NCI-H774 (cell line): ENCODE measurements at places on chromosomes 2 and 18.

DNA sequence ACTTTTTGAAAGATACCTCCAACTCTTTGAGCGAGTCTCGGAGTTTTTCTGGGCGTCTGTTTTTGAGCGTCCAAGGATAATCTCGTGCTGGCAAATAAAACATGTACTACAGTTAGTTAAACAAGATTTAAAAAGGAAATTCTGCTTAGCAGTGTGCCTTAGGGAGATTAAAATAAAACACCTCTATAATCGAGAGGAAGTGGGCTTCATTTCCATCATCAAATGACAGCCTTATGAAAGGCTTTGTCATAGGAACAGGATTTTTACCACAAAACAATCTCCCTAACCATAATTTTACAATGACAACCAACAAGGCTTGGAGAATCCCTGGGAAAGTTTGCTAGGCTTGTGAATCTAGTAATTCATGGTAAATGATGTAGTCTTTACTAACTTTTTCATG lies 103.4 kb downstream of the WDPCP start:
- DNase-seq: no peak

DNA sequence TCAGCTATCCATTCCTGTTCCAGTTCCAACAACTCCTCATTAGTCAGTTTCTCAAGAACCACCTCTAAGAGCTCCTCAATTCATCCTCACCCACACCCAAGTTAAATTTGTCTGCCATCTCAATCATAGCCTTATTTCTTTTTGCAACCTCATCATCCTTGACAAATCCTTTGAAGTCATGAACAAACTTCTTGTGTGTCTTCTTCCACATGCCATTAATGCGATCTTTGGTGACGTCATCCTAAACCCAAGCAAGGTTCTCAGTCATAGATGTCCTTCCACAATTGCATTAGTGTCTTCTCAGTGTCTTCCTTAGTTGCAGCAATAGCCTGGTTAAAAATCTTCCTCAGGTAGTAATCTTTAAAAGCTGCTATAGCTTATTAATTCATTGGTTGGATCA lies 71.2 kb upstream of the FSIP2 start:
- DNase-seq: no peak

DNA sequence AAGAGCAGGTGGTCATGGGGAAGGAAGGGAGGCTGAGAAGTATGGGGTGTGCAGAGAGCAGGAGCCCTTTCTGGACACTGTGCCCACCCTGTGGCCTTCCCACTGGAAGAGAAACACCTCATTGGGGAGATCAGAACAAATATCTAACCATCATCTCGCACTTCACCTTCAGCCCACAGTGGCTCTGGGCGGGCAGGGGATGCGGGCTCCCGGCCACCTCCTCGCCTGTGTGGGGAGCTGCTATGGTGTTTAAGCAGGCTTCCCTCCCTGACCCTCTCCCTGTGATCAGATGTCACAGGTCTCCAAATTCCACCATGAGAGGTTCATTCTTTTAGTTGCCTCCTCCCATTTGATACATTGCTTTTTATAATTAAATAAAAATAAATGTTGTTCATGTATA lies 5.0 kb downstream of the FBLN7 start:
- no peak for DNase-seq

GRCh38 chr2:10398496-10398895 lies 49.6 kb downstream of the ODC1 start:
- DNase-seq: no peak

DNA sequence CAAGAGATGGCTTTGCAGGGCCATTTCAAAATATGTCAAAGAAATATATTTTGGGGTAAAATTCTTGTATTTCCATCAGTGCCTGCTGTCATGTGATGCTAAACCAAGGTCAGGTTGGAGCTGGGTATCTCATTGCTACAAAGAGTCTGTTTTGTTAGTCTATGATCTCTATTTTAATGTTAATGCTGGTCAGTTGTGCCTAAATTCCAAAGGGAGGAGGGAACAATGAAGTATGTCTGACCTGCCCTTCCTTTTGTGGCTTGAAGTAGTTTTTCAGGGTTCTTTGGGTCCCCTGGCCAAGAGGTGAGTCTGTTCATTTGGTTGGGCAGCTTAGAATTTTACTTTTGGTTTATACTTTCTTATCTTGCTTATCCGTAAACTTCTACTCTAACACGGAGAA lies 61.6 kb upstream of the DYNAP start:
- DNase-seq: no peak

DNA sequence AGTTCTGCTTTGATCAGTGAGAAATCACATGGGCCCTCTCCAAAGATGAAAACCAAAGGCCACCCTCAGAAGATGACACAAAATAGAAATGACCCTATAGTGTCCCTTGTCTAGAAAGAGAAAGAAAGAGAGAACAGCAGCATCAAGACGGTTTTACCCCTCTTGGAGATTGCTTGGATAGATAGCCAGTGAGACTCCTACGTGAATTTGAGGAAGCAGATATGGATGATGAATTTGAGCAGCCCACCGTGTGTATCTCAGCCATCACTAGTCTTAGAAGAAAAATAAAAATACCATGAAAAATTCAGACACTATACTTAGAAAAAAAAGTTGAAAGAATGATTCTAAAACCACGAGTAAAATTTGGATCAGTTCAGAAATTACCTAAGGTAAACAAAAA lies 329.1 kb upstream of the CNTNAP5 start:
- no peak for DNase-seq

GRCh38 chr2:198775737-198776136 lies 682.0 kb downstream of the SATB2 start:
- no peak for DNase-seq

DNA sequence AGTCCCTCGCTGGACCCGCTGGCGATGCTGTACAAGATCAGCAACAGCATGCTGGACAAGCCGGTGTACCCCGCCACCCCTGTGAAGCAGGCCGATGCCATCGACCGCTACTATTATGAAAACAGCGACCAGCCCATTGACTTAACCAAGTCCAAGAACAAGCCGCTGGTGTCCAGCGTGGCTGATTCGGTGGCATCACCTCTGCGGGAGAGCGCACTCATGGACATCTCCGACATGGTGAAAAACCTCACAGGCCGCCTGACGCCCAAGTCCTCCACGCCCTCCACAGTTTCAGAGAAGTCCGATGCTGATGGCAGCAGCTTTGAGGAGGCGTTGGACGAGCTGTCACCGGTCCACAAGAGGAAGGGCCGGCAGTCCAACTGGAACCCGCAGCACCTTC lies 77.1 kb downstream of the TSHZ1 start:
- DNase-seq: no peak

DNA sequence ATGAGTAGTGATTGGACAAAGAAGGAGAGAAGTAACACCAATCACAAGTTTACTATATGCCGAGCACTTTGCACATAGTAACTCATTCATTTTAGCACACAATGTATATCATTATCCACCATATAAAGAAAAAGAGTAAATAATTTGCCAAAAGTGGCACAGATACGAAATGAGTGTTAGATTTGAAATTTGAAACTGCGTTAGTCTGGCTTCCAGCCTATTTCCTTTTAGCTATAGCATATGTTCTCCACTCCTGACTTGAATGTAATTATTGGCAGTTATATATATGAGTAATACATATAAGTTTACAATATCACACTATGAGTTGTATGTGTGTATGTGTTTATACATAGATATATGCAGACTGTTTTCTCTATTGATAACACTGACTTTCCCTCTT lies 98.6 kb downstream of the NOL4 start:
- DNase-seq: no peak

DNA sequence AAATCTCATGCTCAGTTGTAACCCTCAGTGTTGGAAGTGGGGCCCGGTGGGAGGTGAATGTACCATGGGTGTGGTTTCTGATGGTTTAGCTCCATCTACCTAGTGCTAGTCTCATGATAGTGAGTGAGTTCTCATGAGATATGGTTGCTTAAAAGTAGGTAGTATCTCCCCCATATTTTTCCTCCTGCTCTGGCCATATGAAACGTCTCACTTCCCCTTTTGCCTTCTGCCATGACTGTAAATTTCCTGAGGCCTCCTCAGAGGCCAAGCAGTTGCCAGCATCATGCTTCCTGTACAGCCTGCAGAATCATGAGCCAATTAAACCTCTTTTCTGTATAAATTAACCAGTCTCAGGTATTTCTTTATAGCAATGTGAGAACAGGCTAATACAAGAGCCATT lies 62.8 kb upstream of the RNF152 start:
- no peak for DNase-seq

- DNase-seq: no peak
These were observed 145.4 kb upstream of the SATB2 start for GRCh38 chr2:199602896-199603717.

DNA sequence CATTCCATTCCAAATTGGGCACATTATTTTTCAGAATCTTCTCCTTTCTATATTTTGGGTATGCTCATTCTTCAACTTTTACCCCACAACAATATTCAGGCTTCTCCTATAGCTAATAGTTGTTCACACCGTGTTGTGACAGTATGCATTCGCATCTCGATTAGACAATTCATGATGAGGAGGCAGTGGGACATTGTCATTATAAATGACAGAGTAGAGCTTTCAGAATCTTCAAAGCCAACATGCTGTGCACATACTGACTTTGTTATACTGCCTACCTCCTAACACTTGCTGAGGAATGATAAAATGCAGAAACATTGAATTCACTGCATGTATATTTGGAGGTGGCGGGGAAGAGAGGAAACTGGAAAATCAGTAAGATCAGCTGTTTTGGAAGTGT lies 714.2 kb downstream of the SUCLG1 start:
- no peak for DNase-seq

- DNase-seq: no peak
These were observed 107.1 kb upstream of the KCNJ3 start for GRCh38 chr2:154591294-154591820.

DNA sequence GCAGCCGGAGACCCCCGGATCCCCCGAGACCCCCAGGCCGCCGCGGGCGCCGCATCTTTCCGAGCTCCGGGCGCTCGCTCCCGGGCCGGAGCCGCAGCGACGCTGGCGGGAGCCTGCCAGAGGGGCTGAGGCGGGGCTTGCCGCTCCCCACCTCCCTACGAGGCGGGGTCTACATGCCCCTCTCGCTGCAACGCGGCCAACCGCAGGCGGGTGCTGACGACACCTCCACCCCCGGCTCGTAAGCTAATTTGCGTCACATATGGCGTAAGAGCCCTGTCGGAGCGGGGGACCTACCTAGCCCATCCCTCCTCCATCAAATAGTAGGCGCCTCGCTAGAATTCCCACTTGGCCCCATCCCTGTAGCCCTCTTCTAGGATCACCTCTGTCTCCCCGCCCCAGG lies at the start of gene PTPRN:
Gene PTPRN, minus strand, starts transcription at position 124 of the 400 bp plus-strand sequence. Its CDS starts 69 bp downstream, at position 55.
- DNase-seq: peak; percentile 62

DNA sequence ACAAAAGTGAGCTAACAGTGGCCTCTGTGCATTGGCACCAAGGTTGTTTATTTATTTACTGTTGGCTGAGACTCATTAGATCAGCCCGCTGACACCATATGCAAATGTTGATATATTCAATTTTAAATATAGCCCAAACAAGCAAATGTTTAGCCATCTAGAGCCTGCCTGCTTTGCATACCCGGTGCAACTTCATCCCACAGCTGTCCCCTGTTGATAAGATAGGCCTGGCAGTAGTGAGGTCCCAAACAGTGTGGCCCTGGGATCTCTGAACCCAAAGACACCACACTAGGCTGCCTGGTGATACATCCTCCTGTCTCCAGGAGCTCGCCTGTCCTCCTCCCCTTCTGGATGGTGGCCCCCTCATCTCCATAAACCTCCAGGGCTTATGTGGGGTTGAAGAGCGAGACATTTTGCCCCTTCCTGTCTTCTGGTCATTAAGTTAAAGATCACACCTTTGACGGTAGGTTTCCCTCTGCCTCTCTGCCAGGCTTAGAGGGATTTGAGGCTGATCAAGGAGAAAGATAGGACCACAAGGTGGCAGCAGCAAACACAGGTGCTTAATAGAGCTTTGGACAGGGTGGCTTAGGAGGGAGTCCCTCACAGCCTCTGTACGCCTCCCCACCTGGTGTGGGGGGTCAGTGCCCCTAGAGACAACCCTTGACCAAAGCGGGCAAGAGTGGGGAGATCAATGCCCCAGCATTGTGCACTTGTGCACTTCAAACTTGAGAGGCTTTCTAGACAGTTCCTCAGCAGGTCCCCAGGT lies 23.7 kb upstream of the MYO5B start:
- no peak for DNase-seq

DNA sequence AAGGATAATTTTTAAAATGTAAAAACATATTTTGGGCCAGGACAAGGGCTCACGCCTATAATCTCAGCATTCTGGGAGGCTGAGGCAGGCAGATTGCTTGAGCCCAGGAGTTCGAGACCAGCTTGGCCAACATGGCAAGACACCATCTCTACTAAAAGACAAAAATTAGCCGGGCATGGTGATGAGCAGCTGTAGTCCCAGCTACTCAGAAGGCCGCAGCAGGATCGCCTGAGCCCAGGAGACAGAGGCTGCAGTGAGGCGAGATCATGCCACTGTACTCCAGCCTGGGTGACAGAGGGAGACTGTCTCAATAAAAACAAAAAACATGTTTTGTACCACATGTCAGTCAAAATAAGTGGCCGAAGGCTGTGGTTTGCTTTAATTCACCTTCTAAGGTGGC lies 122.5 kb downstream of the HDAC4 start:
- no peak for DNase-seq

DNA sequence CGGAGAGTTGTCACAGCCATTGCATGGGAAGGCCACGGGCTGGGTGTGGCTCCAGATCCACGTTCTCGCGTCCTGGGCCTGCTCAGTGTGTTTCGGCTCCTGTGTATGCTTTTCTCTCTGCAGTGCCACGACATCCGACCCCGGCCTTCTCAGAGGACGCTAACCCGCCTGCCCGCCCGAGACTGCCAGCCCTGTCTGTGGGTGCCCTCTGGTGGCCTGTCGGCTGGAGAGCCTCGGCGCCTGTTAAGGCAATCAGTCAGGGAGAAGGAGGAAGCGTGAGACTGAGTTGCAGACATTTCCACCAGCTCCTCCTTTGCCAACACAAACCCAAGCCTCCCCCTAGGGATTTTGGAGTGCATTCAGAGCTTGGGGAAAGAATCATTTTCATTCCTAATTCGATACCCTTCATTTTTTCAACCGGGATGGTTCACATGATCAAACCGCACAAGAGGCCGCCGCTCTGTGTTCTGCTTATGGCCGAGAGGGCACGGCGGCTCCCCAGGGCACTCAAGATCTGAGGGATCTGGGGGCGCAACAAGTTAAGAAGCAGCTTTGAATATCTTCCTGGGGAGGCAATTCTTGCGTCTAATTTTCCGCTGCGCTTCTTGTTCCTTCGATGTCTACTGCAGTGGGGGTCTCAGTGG lies 37.5 kb upstream of the ZBTB7C start:
- peak; percentile 83 for DNase-seq

- no peak for DNase-seq
These were observed 65.4 kb downstream of the AAK1 start for GRCh38 chr2:69578198-69578540.

GRCh38 chr18:3121259-3121658 lies 98.5 kb downstream of the MYOM1 start:
- DNase-seq: no peak
